ENCODE measurements at places on chromosomes 13 and 19. TPM values are rescaled to one million over a fixed set of nuclear protein-coding genes. Genes with fewer than 3 reads are reported as not detected.

Gene SPTBN4
- 2.9 TPM for polyA plus RNA-seq

Gene SOHLH2
- 0.22 TPM for polyA plus RNA-seq

Gene KLK13
- not detected for polyA plus RNA-seq

Gene GDF15
- 0.35 TPM for polyA plus RNA-seq

Gene SIGLEC5
- not detected for polyA plus RNA-seq

Gene C19orf18
- 1.4 TPM for polyA plus RNA-seq

Gene ZNF296
- polyA plus RNA-seq = 0.62 TPM

Gene SEMA6B
- 7.1 TPM for polyA plus RNA-seq

Gene RPL21
- 1,401 TPM for polyA plus RNA-seq

Gene CHST8
- 0.10 TPM for polyA plus RNA-seq

Gene FGF21
- 0.31 TPM for polyA plus RNA-seq

Gene PSG6
- polyA plus RNA-seq = not detected

Gene PINLYP
- polyA plus RNA-seq = 0.90 TPM

Gene NACC1
- 11.9 TPM for polyA plus RNA-seq

Gene CATSPERD
- not detected for polyA plus RNA-seq

Gene REEP6
- 1.5 TPM for polyA plus RNA-seq

Gene APC2
- polyA plus RNA-seq = not detected

Gene CLEC4G
- polyA plus RNA-seq = 0.08 TPM

Gene CFD
- polyA plus RNA-seq = 87.1 TPM

Gene IGFL1
- not detected for polyA plus RNA-seq

Gene ZNF724
- 0.17 TPM for polyA plus RNA-seq

Gene TEX29
- polyA plus RNA-seq = not detected

Gene DENND1C
- polyA plus RNA-seq = 0.17 TPM

Gene CCL25
- not detected for polyA plus RNA-seq

Gene KLK4
- not detected for polyA plus RNA-seq

Gene TEX30
- polyA plus RNA-seq = 16.0 TPM

Gene COMP
- polyA plus RNA-seq = 0.75 TPM

Gene MEDAG
- polyA plus RNA-seq = 13.7 TPM

Gene SSC5D
- polyA plus RNA-seq = 0.11 TPM

Gene KLK12
- polyA plus RNA-seq = not detected

Gene AKAP11
- 11.4 TPM for polyA plus RNA-seq

Gene CCNA1
- polyA plus RNA-seq = 5.8 TPM

Gene CACNG7
- polyA plus RNA-seq = not detected
